ENCODE measurements at places on chromosomes 6 and 20.

DNA sequence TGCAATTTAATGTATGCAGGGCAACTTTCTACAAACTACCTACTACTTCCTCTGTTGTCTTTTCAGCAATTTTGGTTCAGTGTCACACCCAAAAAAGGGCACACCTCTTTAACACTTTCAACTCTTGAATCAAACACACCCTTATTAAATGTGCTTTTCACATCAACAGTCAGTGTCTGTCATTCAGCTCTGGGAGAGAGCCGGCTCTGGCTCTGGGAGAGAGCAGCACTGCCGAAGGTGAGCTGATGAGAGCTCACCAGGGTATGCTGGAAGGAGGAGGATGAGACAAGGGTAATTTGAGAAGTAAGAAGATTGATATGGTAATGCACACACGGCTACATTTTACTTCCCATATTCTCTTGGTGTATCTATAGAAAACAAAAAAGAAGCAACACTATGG lies 134.3 kb downstream of the RTN4IP1 start:
- DNase-seq, result no peak

DNA sequence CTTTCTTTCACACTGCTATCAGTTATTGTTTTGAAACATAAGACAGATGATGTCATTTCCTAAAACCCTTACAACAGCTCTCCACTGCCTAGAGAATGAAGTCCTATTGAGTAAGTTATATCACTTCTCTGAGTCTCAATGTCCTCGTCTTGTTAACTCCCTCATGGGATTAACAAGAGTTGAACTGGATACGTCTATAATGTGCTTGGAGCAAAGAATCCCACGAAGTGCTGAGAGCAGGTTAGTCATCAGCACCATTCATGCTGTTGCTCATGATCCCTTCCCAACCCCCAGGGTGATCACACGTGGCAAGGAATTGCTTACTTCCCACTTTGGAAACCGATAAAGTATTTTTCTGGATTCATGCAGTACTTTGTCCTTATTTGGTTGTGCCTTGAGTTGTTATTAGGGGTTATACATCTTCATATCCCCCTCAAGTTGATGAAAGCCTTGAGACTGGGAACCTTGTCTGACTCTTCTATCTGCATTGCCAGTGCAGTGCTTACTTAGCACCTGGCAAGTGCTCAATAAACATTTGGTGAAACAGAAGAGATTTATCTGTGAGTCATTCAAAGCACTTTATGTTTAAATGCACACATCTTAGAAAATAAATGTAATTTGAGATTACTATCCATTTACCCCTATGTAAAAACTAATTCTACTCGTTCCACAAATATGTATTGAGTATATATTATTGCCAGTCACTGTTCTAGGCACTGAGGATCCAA lies 487.5 kb downstream of the EPM2A start:
- no peak for DNase-seq

GRCh38 chr20:43680981-43681380 lies 14.1 kb downstream of the MYBL2 start:
- DNase-seq, result no peak

GRCh38 chr20:32580970-32581838 lies 3.9 kb downstream of the NOL4L start:
- DNase-seq, result no peak

DNA sequence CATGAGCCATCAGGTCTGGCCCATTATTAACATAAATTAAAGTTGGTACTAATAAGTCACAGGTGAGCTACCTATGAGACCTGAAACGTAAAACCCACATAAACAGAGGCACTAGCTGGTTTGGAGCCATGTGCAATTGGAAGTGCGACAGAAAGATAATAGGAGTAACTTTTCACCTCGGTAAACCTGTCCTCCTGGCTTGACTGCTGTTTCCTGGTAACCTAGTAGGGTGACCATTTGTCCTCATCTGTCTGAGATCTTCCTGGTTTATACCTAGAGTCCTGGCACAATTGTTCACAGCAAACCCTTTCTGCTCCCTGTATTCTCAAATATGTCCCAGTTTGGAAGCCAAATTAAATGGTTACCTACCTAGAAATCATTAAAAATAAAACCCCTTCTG lies 7.4 kb downstream of the TBC1D20 start:
- no peak for DNase-seq

GRCh38 chr20:33773412-33774089 lies 37.6 kb upstream of the CHMP4B start:
- DNase-seq, result no peak

GRCh38 chr20:44208165-44208564 lies 2.4 kb downstream of the OSER1 start:
- DNase-seq, result no peak

DNA sequence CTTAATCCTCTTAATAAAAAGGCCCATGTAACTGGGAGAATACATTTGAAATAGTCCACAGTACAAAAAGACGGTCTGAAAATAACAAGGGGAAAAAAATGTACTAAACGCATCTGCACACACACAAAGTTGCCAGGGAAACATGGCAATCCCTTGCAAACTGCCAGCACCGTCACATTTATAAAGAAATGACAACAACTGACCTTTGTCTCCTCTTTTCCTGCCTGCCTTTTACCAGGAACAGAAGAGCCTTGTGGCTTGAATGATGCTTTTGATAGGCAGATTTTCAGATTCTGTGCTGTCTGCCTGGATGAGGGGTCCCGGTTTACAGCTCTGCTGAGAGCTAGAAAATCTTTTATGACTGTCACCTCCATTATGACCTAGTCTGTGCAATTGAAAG lies 308.6 kb upstream of the ZFP64 start:
- DNase-seq, result no peak

GRCh38 chr6:101454106-101454676 lies 60.7 kb downstream of the GRIK2 start:
- DNase-seq, result no peak

GRCh38 chr6:150534553-150534952 lies 65.1 kb upstream of the PLEKHG1 start:
- no peak for DNase-seq

DNA sequence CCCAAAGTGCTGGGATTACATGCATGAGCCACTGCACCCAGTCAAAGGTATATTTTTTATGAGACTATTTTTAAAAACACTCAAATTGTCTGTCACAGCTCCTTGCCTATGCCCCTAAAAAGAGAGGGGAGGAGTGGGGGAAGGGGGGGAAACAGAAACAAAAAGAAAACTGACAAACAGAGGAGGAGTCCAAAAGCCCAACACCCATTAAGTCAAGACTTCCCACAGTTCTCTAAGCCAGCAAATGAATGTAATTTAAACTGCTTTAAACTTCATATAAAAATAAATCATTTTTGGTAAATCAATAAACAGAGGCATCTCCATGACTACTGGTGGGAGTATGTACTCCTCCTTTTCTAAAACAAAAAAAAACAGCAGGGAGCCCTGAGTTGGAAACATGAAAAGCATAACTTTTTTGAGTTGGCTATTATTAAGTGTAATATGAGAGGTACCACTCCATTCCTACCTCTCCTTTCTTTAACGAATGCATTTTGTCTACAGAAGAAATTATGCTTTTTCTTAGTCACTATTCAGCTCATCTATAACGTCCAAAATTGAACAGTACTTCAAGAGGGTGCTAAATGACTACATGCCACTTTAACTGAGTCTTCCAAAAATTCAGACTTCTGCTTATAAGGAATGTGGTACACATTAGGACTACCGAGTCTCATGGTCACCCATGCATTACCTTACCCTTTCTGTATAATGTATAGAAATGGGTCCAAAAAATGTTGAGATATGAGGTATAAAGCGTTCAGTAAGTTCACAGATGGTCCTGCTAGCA lies 119.0 kb upstream of the PRSS16 start:
- no peak for DNase-seq

DNA sequence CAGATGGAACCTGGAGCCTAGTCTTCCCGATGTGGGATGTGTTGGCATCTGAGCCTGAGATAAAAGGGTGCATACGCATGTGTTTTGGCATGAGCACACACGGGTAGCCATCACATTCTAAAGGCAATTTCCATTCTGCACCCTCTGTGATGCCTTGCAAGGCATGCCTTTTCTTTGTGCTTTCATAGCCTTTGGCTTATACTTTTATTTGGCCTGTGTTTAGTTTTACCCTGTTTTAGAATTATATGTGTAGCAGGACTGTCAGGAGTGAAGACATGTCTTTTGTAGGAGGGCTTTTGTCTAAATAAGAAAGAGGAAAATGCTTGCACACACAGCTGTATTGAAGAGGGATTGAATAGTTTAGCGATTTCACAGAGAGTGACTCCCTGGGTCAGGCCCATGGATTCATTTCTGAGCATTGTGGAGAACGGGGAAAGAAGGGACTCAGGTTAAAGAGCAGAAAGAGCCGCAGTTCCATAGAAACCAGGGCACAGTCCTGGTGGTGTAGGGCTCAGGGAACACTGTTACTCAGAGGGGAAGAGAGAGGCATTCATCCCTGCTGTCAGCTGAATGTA lies 530.2 kb downstream of the DHX35 start:
- DNase-seq, result no peak

DNA sequence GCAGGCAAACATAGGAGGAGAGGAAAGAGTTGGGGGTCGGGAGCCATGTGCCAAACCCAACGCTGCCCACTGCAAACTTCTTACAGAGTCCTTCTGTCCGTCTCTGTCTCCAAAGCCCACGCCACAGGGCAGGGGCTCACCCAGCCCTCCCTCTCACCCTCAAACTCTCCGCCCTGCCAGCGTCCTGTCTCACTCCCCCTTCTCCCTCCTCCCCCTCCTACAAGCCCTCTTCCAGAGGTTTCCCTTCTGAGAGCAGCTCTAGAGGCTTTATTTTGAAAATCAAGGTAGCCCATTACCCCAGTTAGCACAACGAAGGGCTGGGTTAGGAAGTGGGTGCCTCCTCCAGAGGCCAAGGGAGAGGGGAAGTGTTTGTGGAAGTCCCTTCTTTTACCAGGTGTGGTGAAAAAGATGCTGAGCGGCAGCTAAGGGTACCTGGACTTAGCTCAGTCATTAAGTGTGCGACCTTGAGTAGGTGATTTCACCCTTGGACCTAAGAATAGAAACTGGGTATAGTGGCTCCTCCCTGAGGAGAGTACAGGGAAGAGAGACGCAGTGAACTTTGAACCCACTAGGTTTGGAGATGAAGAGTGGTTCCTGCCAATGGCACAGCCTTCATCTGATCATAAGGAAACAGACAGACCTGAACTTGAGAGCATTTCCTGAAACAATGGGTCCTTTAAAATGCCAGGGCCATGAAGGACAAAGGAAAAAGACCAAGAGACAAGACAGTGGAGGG lies 123.8 kb downstream of the BANF2 start:
- no peak for DNase-seq

DNA sequence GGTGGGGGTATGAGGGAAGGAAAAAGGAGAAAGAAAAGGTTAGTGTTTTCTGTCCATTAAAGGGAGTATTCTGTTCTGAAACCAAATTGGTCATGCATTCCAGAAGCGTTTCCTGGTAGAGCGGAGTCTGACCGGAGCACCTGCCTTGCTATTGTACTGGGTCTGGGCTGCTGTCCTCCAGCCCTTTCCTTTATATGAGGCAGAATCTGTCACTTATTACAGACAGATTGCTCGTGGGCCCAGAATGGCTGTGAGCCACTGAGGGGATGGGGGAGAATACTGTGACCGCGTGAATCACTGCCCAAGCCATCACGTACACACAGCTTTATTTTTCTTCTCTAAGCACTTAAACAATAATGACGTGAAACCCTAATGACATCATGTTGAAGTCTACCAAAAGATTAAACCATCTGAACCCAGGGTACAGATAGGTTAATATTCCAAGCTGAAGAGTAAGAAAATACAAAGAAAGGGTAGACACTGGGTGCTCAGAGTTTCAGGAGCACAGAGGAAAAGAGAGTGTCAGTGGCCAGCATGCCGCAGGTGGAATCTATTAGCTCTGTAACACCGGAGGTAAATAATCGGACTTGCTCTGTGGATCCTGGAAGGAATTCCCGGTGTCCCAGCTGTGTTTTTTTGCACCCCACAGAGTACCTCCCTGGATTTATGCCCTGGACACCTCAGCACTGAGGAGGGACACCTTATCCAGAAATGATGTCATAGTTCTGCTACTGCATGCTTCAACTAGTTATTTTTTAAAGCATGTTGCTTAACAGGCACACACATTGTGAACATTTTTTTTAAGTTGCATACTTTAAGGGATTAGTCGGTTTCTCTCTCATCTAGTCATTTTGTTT lies 573.3 kb downstream of the PKHD1 start:
- no peak for DNase-seq

DNA sequence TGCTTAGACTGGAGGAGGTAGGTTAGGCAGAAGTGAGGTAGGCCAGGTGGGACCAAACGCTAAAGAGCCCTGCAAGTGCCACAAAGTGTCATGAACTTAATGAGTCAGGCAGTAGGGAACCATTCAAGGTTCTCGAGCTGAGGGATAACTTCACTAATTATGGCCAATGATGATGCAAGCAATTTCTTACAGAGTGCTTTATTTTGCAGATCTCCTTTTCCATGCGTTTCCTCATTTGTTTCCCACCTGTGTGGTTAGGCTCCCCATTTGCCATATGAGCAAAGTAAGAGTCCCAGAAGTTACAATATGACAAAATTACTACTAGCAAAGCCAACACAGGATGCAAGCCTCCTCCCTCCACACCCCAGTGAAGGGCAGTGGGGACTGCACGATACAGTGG lies 36.5 kb upstream of the PSMF1 start:
- no peak for DNase-seq

- no peak for DNase-seq
Observed at GRCh38 chr6:161804838-161805237, 531.0 kb upstream of the AGPAT4 start.

DNA sequence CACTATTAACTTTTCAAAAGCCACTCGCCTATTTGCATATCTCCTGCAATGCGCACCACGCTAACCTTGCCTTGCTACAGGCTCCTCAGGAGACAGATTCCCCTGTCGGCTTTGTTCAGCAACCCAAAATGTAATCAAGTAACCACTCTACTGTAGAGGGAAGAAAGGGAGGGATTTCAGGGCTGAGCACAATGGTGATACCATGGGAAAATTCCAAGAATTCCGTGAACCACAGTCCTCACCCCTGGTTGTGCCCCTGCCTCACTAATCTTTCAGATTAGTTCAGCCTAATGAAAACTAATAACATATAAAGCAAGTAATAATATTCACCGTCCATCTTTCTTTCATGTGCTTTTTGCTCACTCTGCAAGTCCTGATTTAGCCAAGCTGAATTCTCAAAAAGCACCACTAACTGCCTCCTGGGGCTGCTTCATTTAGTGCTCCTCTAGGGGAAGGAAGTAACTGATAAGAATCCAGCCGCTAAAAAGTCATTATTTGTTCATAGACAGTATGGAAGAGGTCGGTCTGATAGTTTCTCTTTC lies 6.6 kb downstream of the CITED2 start:
- DNase-seq, result no peak

- DNase-seq, result no peak
Observed at GRCh38 chr6:118400098-118400497, 148.0 kb upstream of the PLN start.

DNA sequence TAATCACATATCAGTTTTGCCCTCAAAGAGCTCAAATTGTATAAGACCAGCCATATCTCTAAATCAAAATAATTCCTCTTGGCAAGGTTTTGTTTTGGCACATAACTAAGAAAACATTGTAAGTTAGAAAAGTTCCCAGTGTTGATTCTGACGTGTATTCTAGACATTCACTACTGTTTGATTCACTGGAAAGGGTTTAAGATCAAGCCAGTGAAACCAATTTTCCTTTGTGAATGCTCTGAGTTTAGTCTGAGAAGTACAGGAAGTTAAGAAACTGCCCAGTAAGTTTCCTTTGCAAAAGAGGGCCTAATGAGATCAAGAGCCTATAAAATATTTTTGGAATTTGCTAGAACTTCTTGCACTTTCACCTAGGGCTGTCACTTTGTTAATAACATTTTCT lies 143.0 kb downstream of the FNDC1 start:
- DNase-seq, result no peak

Measured in putamen (tissue), 1 donor.